ENCODE measurements at places on chromosomes 7 and 10.

- no peak for DNase-seq
These were observed 139.3 kb upstream of the COBL start for GRCh38 chr7:51455948-51456347.

DNA sequence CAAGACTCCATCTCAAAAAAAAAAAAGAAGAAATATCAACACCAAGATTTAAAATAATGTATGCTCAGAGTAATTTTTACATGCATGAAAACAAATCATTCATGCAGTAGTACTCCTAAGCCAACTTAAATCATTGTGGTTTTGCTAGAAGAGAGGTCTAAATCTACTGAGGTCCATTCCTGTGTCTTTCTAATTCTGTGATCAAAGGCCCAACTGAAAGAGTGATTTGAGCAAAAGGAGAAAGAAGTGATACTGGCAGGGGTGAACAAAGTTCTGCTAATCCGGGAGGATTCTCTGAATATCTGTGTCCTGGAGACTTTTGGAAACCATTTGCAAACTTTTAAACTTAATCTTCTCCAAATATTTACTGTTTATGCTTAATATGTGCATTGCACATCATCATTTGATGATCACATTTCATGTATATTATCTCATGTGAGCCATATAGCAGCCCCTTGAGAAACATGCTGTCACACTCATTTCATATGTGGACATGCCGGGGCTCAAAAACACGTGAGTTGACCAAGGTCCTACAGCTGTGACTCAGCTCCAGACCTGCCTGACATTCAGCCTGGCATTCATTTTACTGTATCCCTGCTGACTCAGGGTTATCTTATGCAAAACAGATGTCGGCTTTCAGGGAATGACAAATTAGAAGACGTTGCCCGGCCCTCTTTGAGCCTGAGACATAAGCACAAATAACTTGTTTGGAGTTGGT is 76.4 kb downstream of the FAM107B start:
- DNase-seq: no peak

DNA sequence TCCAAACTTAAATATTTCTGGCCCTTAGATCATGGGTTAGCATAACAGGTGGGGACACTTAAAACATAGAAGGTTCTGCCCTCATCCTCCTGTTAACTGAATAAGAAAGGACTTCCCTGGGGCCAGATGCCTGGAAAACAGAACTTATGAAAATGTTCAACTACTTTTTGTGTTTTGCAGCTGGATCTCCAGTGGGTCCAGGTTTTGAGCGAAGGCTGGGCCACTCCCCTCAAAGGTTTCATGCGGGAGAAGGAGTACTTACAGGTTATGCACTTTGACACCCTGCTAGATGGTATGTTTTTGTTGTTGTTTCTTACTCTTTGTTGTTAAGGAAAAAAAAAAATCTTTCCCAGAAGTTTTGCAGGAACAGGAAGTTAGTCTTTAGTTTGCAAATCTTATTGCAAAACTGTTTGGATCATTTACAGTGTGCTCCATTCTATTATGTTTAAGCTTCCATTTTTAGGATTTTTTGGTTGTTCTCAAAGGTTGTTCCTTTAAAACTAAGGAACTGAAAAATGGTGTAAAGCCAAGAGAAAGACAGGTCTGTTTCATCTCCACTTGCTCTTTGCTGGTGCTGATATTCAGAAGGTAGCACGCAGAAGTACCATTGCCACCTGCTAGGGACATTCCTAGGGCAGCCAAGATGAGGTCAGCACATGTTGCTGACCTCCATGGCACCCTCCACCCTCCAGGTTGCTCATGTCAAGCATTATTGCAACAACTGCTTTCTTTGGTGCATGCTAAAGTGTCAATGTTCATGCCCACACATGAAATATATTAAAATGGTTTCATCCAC is 56.1 kb downstream of the PAPSS2 start:
- DNase-seq: no peak

GRCh38 chr10:86362129-86362527 is 4.5 kb downstream of the GRID1 start:
- no peak for DNase-seq

DNA sequence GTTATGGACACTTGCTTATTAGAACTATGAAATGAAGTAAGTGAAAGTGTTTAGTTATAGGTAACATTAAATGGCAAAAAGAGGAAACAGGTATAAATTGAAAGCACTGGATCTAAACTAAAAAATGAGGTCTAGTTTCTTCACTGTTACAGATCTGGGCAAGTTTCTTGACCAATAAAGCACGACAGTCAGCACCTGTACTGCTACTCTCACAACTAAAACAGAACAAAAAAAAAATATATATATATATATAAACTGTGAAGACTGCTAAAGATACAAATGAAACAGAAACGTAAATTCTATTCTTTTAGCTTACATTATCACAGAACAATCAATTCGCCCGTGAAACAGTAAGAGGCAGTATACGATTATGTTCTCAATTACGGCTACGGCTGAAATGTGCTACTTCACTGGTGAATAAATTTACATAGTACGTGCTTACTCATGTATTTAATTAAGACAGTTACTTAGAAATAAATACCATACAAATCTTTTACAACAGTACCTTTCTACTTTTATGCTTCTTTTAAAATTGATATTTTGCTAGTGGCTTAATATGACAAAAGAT is 4.2 kb downstream of the AHR start:
- no peak for DNase-seq

- no peak for DNase-seq
These were observed 289.5 kb downstream of the XPNPEP1 start for GRCh38 chr10:109633846-109634245.

GRCh38 chr10:118694848-118695247 is 59.9 kb downstream of the CACUL1 start:
- no peak for DNase-seq

GRCh38 chr10:35415505-35415904 is 79.2 kb downstream of the CCNY start:
- no peak for DNase-seq

DNA sequence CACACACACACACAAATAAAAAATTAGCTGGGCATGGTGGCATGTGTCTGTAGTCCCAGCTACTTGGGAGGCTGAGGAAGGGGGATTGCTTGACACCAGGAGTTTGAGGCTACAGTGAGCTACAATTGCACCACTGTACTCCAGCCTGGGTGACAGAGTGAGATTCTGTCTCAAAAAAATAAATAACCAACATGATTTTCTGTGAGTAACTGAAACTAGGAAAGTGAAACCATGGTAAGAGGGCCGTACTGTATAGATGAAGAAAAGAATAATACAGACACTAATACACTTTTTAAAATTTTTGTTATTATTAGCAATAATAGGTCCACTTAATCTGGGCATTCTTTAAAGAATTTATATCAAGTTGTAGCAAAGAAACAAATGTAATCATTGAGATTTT is 170.9 kb downstream of the HGF start:
- no peak for DNase-seq

DNA sequence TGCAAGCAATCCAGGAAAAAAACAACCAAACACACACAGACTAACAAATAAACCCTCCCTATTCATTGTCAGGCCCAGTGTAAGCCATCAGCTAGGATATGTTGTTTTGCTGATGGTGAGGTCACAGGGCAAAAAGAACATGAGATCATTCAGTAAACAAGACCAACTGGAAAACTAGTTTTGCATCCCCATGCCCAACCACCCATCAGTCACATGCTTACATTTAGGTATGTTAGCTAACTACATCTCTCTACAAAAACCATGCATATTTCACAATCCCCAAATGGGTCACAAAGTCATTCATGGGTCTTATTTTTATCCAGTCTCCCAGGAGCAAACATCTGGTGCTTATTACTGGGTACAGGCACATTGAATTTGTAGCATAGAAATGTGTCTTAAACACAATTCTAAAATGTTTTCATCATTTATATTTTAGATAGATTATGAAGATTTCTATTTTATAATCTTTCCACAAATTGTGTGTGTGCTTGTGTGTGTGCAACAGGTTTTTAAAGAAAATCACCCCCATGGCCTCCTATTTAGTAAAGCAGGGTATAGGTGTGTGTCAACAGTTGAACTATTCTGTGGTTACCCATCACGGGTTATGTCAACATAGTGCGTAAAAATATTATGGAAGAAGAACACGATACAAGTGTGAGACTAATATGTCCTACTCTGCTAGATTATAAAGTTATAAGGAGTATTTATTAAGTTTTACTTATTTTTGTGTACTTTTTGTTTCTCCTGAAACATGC is 103.8 kb upstream of the AKR1E2 start:
- no peak for DNase-seq

DNA sequence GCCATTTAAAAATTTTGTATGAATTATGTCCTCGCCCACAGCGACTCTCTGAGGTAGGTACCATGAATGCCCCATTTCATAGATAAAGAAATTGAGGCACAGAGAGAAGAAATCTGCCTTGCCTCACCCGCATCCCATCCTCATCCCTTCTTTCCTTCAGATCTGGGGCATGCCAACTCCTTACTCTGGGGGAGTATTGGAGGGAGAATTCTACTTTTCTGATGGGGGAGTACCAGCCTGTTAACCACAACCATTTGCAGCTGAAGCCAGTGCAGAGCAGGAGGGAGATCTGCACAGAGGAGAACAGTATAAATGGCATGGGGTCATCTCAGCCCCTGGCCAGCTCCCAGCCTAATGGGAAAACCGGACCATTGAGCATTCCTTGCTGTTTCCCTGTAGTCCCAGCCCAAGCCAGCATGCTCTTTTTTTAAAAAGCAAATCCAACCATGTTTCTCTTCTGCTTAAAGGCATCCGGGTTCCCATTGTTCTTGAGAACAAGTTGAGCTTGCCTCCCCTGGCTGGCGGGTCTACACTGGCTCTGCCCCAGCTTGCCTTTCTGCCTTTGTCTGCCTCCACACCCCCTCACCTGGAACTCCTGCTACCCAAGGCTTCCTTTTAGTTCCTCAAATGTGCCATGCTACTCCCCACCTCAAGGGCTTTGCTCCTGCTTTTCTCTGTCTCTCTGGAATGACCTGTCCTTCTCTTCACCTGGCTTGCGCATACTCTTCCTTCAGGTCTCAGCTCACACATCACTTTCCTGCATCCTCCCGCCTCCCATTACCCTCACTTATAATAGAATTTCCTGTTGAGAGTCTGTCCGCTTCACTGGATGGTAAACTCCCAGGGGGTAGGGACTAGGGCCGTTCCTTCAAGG is 8.8 kb upstream of the ZNF503 start:
- no peak for DNase-seq
